ENCODE measurements at places on chromosomes 16 and 17. TPM values are rescaled to one million over a fixed set of nuclear protein-coding genes. Genes with fewer than 3 reads are reported as not detected.
A peak's percentile ranks its signal among the peaks of the same experiment; 100 is the strongest.

GRCh38 chr16:67645397-67646121 is 615 bp downstream of the CARMIL2 start:
- no peak for DNase-seq

DNA sequence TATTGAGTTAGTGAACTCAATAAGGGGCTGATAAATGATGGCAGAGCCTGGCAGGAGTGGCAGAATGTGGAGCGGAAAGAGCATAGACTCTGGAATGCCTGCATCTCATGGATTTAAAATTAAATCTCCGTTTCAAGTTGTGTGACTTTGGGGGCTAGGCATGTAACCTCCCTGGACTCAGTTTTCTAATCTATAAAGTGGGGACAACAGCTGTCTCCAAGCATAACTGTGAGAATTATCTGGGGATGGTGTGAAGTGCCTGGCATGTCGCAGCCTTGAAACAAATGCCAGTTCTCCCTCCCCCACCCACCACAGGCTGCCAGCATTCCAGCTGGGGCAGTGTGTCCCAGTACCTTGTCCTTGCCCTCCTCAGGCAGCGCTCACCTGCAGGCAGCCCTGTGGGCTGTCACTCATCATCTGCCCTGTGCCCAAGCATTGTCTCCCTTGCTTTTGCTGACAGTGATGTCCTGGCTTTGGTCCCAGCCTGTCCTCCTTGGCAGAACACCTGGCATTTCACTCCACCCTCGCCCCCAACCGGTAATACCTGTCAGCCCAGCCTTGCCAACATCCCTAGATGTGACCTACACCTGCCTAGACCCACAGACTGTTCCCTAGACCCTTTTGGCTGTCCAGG is 129.6 kb downstream of the MRM1 start:
- no peak for DNase-seq

DNA sequence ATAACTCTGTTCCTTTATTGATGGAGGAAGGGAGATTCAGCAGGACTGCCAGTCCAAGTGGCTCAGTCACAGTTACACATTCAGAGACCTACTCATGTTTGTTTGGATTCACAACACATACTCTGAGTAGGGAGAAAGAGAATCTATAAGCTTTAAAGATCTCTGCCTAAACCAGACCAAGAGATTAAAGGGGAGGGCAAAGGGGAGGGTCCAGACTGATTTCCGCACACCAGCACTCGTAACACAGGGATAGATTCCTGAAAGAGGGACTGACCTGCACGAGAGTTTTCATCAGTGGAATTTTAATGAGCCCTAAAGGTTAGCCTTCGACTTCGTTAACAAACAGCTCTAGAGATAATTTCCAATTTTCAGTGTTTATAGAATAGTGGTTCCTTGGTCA is 71.7 kb upstream of the PMFBP1 start:
- no peak for DNase-seq

DNA sequence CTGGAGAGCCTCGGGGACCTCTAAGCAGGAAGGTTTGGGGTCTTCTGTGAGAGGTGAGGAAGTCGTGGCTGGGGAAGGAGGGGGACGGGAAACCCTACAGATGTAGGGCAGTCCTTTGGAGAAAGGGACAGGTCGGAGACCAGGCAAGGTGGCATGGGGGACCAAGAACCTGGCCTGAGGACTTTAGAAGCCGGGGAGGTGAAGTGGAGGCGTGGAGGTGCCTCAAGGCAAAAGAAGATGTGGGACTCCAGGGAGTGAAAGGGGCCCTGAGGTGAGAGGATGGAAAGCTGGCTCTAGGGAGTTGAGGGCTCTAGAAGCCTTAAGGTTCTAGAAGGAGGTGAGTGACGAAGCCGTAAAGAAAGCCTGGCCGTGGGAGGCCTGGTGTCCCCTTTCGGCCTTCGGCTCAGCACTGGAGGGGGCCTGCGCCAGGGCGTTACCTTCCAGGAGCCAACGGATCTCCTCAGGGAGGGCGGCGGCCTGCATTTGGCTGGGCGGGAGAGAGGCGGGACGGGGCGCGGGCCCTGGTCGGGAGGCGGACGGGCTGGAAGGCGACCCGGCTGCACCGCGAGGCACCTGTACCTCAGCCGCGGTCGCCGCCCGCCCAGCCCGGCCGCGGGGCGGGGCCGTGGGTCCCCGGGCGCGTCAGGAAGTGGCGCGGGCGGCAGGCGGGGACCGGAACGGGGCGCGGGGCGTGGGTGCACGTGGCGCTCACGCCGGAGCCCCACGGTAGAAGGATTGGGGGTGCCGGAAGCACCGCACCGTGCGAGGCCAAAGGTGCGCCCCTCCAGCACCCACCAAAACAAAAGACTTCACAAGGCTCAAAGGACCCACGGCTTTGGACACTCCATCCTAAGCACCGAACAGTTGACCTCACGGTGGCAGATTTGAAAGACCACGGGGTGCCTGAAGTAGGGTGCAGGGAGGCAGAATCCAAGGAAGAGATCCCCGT is at the start of gene SKAP1:
TSS of gene SKAP1 (minus strand) at position 577 of the 949 bp plus-strand sequence.
- DNase-seq, result peak; percentile 29

DNA sequence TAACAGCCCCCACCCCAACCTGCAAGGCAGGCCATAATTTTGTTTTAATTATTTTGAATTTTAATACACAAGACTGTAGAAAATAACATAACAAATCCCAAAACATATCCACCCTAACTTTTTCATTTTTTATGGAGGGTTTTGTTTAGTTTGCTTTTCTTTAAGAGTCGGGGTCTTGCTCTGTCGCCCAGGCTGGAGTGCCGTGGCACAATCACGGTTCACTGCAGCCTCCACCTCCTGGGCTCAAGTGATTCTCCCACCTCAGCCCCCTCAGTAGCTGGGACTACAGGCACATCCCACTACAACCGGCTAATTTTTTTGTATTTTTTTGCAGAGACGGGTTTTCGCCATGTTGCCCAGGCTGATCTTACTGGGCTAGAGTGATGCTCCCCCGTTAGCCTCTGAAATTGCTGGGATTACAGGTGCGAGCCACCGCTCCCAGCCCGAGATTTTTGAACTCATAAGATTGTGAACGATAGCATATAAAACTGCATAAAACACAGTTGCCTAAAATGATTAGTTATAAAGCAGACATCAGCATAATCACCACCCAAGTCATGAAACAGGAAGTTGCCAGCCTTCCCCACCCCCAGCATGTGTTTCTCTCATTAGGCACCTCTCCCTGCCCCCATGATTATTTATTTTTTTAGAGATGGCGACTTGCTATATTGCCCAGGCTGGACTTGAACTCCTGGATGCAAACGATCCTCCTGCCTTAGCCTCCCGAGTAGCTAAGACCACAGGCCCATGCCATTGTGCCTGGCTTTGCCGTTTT is 13.6 kb upstream of the DOC2B start:
- DNase-seq, result no peak

DNA sequence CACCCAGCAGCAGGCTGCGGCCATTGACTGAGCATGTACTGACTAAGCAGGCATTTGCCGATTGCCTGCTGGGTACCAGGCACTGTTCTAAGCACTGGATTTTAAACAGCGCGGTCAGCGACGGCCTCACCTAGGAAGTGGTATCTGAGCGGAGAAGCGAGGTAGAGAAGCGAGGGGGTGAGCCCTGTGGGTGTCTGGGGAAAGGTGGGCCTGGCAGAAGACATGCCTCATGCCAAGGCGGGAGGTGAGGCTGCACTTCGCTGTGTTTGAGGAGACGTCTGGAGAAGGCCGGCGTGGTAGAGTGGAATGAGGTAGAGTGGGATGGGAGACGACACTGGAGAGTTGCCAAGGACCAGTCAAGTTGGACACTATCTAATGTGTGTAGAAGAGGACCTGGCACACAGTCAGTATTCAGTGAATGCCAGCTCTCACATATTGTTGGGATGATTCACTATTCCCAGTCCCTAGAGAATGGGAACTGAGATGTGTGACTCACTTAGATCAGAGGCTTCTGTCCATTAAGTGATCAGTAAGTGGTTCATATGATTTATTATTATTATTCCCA is 14.4 kb downstream of the SYCE1L start:
- no peak for DNase-seq

GRCh38 chr16:67917852-67918236 is 13.8 kb downstream of the CTRL start:
- no peak for DNase-seq

GRCh38 chr16:86398622-86399021 is 111.7 kb upstream of the FOXF1 start:
- DNase-seq, result no peak

DNA sequence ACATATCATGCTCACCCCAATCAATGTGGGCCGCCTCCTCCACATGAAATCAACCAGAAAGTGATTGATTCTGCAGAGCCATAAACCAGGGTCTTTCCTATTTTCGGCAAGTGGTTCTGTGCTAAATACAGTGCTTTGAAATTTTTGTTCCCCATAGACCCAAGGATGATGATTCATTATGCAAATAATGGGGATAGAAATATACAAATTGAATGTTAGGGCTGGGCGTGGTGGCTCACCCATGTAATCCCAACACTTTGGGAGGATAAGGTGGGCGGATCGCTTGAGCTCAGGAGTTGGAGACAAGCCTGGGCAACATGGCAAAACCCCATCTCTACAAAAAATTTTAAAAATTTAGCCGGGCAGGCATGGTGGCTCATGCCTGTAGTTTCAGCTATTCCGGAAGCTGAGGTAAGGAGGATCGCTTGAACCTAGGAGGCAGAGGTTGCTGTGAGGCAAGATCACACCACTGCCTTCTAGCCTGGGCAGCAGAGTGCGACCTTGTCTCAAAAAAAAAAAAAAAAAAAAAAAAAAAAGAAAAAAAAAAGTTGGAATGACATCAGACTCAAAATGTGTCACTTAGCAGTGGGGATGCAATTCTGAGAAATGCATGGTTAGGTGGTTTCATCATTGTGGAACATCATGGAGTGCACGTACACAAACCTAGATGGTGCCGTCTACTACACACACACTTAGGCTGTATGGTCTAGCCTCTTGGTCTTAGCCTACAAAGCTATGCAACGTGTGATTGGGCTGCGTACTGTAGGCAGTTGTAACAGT is 581.7 kb downstream of the MAF start:
- DNase-seq, result no peak

DNA sequence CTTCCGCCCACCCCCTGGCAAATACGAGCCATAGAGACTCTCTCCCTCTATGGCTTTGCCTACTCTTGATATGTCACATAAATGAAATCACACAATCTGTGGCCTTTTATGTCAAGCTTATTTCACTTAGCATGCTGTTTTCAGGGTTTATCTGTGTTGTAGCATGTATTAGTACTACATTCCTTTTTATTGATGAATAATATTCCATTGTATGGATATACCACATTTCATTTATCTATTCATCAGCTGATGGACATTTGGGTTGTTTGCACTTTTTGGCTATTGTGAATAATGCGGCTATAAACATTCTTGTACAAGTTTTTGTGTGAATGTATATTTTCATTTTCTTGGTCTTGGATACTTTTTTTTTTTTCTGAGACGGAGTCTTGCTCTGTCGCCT is 37.0 kb upstream of the DHX8 start:
- no peak for DNase-seq

- no peak for DNase-seq
Measured at GRCh38 chr16:66353055-66353454, 13.4 kb upstream of the CDH5 start.

DNA sequence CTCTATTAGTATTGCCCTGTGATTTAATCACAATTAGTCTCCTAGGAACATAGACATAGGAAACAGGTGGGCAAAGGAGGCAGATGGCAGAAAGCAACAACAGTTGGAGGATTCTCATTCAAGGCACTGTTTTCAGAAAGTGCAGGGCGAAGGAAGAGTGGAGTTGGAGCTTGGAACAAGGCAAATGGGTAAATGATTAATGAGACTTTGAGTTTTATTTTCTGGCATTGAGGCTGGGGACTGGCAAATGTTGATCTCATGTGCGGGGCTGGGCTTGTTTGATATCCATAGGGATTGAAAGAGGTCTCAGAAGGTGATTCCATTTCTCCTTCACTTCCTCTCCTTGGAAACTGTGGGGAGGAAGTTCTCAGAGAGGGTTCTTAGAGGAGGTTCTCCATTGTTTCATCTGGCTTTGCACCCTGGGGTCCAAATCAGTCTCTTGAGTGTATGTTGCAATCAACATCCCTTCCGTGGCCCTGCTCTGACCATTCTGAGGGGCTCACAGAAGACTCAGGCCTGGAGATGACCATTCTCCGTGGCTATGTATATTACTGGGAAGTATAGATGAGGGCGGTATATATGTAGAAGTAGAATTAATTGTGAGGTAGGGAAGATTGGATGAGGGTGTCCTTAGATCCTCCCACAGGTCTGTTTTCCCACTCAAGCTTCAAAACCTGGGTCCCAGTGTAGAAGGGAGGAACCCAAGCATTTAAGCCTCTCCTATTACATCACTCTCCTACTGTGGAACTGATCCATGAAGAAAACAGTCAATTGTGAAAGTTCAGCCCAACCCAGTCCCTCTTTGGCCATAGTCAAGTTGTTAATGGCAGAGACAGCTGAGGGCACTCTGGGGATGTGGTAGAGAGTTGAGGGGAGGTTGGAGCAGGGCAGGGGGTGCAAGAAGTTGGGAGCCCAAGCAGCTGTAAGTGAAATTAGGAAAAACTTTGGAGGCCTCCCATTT is 36.5 kb upstream of the SRSF1 start:
- DNase-seq, result no peak

- peak; percentile 82 for DNase-seq
Measured at GRCh38 chr16:67961551-67961957, 6.9 kb downstream of the SLC12A4 start.

DNA sequence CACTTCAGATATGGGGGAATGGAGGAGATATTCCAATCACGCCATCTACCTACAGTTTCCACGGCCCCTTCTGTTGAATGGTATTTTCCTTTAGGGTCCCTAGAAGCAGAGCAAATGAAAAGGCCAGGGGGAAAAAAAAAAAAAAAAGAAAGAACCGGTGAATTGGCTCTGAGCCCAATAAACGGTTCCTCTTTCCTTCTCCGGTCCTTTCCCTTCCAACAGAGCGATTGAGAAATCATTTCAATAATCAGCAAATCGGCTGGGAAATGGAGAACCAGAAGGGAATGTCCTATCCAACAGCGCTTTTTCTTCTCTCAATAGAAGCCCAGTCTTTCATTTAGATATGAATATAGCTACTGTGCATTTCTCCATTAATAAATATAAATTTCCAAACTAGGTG is 26.8 kb upstream of the HOXB13 start:
- no peak for DNase-seq

Gene UTP4
- polyA plus RNA-seq, result 91.7 TPM

Gene PPM1E
- polyA plus RNA-seq, result 0.34 TPM

Gene ABCA8
- polyA plus RNA-seq, result 2.3 TPM

Gene BCL6B
- polyA plus RNA-seq, result 0.02 TPM

Gene CRHR1
- 0.31 TPM for polyA plus RNA-seq

Gene CD300LB
- not detected for polyA plus RNA-seq

Gene EFNB3
- 26.1 TPM for polyA plus RNA-seq

Gene GNG13
- polyA plus RNA-seq, result not detected

Gene ABCA6
- 0.23 TPM for polyA plus RNA-seq

Gene TMEM204
- polyA plus RNA-seq, result 2.1 TPM

Measured in SK-N-SH (cell line).